Posterior vena cava (tissue), 2 donors: ENCODE measurements at places on chromosomes 4 and X. TPM values are rescaled to one million over a fixed set of nuclear protein-coding genes. Genes with fewer than 3 reads are reported as not detected.

- DNase-seq = no peak
Measured at GRCh38 chr4:90456891-90457290, 329.7 kb downstream of the CCSER1 start.

DNA sequence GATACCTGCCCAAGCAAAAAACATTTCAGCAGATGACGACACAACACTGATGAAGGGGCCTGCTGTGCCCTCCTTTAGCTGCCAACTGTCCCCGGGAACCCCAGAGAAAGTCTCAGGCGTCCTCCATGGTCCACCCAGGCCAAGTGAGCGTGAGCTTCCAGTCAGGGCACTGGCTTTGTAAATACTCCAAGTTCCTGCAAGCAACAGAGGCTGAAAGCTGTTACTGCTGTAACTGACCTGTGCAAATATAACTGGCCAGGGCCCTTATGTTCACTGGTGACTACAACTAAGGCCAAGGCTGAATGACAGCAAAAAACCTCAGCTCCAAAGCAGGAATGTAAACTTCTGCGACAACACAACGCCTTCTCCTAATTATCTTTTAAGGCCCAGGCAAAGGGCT, 8.2 kb downstream of the WDR1 start:
- no peak for DNase-seq

GAGE12H gene
- not detected for total RNA-seq

FSTL5 gene
- total RNA-seq = not detected

DNA sequence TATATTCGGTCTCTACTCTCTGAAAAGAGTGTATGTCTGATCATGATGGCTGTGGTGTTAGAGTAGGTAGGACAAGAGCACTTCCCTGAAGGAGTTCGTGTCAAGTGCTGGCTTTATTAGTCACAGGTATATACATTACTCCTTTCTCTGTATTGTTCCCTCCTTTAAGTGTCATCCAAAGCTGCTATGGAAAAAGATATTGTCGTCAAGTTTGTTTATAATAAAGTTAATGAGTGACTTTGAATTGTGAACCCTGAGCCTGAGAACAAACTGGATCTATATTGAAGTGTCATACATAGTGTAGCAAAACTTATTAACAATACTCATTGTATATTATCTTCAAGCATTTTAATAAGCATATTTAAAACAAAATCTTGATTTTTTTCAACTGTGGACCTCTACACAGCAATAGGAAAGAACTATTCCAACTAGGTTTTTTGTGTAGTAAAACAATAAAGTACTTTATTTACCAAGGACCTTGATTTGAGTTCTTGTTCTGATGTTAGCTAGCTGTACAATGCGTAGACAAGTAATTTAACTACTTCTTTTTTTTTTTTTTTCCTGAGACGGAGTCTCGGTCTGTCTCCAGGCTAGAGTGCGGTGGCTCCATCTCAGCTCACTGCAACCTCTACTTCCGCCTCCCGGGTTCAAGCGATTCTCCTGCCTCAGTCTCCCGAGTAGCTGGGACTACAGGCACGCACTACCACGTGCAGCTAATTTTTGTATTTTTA, 177.7 kb downstream of the RAPGEF2 start:
- DNase-seq = no peak

GRIA2 gene
- total RNA-seq = 1.6 TPM

SPON2 gene
- total RNA-seq = 63.3 TPM

CTBP1 gene
- total RNA-seq = 113 TPM

KLHL4 gene
- total RNA-seq = 4.0 TPM

MUC7 gene
- not detected for total RNA-seq

GRCh38 chr4:1579901-1580691, 104.0 kb downstream of the FAM53A start:
- peak; percentile 99 for DNase-seq

DNA sequence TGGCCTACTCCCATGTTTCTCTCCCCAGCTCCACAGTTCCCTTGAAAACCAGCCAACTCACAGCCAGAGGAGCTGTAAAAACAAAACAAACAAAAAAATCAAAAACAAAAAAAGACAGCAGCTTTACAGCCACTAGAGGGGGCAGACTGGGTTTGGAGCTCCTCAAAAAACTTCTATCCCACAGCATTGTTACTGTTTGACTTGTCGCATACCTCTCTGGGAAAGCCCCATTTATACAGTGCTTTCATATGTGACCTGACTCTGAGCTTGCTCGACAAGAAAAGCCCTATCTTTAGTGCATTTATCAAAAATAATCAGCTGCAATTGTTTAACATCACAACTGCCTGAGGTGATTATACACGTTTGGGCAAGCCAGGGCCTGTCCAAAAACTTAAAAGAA, 21.6 kb downstream of the TSPAN6 start:
- no peak for DNase-seq

DNA sequence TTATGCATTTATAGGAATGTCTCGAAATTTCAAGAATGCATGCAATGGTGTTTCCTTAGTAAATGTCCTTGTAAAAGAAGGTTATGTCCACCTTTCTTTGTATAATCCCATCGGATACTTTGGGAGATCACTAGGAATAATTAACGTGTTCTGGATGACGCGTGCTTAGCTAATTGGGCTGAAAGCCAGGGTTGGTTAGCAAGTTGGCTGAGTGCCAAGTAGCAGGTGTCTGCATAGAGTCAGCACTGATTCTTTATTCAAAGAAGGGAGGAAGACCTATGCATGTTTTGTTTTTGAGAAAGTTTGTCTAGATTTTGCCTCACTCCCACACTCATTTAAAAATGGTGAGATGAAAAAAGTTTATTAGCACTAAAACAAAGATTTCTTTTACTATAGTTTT, 144.6 kb downstream of the SOX3 start:
- no peak for DNase-seq

DNA sequence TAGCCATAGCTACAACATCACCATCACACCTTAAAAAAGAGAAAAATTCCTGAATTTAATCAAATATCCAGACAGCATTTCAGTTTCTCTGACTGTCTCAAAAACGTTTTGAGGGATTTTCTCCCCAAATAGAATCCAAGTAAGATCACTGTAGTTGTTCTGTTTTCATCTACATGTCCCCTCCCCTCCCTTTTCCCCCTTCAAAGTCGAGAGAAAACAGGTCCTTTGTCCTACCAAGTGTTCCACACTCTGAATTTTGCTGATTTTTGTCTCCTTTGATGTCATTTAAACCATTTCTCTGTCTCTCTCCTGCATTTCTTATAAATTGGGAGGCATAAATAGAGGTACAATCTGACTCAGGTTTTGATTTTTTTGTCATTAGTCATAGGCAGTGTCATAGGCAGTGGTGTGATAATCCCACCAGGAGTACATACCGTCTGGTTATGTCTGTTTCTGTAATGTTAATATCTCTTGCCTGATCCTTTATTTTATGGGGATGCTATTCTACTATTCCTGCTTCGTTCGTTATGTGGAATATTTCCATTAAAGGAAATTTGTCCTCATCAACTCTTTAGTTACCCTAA, 348.6 kb downstream of the PTTG2 start:
- DNase-seq = no peak

- DNase-seq = no peak
Measured at GRCh38 chr4:103076747-103077347, at the start of gene SLC9B2. Gene SLC9B2, minus strand, starts transcription at chr4:103076761. Its CDS starts 9,211 bp downstream, at chr4:103067550.

- no peak for DNase-seq
Measured at GRCh38 chr4:145847764-145848163, 90.9 kb downstream of the ZNF827 start.

- DNase-seq = no peak
Measured at GRCh38 chr4:47930971-47931804, 16.8 kb upstream of the NFXL1 start.

- no peak for DNase-seq
Measured at GRCh38 chr4:176864238-176864637, 71.5 kb upstream of the VEGFC start.

WFS1 gene
- 52.6 TPM for total RNA-seq

AREG gene
- total RNA-seq = 6.0 TPM

GRCh38 chr4:42296196-42296595, 101.1 kb upstream of the SHISA3 start:
- DNase-seq = no peak

GRCh38 chr4:182238355-182238931, 4.8 kb upstream of the TENM3 start:
- DNase-seq = no peak

GASK1B gene
- total RNA-seq = 51.6 TPM

- DNase-seq = no peak
Measured at GRCh38 chr4:93654211-93654610, 174.3 kb upstream of the ATOH1 start.

GRCh38 chr4:25484243-25484721, 107.2 kb downstream of the ANAPC4 start:
- DNase-seq = no peak

GRCh38 chrX:51332188-51332942, at the start of gene NUDT10:
Gene NUDT10, plus strand, starts transcription at chrX:51332822. Its CDS starts 144 bp downstream, at chrX:51332966.
- peak; percentile 82 for DNase-seq

DNA sequence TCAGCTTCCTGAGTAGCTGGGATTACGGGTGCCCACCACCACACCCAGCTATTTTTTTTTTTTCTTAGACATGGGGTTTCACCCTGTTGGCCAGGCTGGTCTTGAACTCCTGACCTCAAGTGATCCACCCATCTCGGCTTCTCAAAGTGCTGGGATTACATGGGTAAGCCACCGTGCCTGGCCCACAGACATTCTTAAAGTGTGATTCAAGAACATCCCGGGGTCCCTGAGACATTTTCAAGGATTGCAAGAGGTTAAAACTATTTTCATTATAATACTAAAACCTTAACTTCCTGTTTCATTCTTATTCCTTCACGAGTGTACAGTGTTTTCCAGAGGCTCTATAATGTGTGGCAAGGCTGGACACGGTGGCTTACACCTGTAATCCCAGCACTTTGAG, 318.7 kb downstream of the CAMK2D start:
- DNase-seq = no peak

NOX1 gene
- total RNA-seq = not detected

- DNase-seq = no peak
Measured at GRCh38 chrX:50971395-50971794, 60.9 kb downstream of the BMP15 start.

DNA sequence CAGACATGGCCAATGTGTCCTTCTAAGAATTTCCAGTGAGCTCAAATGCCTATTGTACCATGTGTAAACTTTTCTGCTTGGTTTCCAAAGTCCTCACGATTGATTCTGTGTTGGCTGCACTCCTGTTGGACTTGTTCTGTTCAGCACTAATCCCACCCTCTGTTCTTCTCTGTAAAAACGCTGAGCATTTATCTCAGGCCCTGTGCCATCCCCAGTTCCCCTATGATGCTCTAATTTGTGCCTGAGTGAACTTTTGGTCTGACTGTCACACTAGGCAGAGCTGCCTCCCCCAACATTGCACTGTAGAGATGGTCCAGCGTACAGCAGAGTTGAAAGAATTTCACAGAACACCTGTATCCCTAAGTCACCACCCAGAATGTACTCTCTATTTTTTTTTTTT, 76.1 kb upstream of the STS start:
- no peak for DNase-seq
